ENCODE measurements at places on chromosomes 4 and X.

GRCh38 chrX:104084534-104085277, 8.7 kb upstream of the TMSB15C start:
- no peak for DNase-seq

DNA sequence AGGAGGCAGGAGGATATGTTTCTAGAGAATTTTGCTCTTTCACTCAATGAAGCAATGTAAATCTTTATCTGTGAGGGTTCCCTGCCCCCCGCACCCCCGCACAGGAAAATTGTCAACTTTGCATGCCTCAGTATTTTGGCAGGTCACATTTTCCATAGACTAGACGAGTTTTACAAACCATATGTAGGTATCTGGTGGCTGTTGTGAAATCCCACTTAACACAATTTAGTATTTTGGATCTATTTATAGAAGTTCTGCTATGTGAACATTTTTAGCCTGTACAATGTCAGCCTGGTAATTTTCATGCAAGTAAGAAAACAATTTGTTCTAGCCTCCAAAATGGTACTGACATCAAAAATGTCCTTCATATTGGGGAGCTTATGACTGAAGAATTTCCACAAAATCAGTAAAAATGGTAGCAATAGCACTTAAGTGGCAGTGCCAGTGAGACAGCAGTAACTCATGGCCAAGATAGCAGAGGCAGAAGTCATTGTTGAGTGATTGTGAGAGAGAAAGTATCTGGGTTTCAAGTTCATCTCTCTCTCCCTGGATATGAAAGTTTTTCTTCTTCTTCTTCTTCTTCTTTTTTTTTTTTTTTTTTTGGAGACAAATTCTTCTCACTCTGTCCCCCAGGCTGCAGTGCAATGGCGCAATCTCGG, 12.4 kb upstream of the FRYL start:
- no peak for DNase-seq

- DNase-seq, result no peak
These were observed 17.8 kb downstream of the DKK2 start for GRCh38 chr4:107018344-107018735.

DNA sequence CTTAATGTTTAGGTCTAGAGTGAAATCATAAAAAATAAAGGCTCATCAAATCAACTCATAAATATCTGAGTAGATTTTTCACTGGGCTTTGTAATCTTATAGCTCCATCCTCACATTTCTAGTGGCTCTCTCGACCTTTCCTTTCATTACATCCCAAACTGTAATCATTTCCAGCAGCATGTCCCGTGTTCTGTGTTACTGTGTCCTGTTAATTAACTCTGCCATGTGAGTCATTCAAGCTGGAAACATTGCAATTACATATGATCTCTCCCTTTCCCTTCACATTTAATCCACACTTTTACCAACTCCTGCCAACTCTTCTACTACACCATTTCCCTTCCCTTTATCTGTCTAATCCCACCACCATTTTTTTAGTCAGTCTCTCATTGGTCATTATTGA, 75.5 kb downstream of the UGT8 start:
- DNase-seq, result no peak

DNA sequence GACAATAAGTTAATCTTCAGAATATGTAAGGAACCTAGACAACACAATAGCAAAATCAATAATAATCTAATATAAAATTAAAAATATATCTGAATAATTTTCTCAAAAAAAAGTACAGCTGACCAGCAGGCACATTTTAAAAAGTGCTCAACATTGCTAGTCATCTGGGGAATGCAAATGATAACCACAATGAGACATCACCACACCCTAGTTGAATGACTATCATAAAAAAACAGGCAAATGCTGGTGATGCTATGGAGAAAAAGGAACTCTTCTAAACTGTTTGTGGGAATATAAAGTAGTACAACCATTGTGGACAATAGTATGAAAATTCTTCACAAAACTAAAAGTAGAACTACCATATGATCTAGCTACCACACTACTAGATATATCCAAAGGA, 956.9 kb upstream of the NDST4 start:
- no peak for DNase-seq

DNA sequence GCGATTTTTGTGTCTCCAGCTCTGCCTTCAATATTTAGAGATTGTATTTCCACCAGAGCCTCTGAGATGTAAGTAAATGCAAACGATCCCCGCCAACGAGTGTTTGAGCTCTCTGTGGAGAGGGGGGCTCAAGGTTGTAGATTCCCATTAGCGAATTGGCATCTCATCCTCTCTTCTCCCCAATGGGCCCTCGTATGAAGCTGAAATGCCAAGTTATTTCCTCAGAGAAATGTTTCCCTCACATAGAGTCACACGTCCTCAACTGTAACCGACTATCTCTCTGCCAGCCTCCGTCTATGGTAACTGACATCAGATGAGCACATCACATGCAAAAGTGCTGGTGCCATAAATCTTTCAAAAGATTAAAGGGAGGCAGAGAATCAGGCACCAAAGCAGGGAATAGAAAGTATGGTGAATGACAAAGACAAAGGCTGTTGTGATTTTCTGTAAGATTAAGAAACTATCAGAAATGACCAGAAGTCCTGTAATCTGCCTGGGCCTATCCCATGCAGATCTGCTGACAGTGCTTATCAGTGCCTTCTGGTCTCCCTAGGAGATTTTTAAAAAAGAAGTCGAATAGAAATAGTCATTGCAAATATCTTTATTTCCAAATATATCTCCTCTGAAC, 157.1 kb downstream of the PDGFRA start:
- no peak for DNase-seq

- peak; percentile 3 for DNase-seq
These were observed 2.2 kb downstream of the AR start for GRCh38 chrX:67545893-67546495.

DNA sequence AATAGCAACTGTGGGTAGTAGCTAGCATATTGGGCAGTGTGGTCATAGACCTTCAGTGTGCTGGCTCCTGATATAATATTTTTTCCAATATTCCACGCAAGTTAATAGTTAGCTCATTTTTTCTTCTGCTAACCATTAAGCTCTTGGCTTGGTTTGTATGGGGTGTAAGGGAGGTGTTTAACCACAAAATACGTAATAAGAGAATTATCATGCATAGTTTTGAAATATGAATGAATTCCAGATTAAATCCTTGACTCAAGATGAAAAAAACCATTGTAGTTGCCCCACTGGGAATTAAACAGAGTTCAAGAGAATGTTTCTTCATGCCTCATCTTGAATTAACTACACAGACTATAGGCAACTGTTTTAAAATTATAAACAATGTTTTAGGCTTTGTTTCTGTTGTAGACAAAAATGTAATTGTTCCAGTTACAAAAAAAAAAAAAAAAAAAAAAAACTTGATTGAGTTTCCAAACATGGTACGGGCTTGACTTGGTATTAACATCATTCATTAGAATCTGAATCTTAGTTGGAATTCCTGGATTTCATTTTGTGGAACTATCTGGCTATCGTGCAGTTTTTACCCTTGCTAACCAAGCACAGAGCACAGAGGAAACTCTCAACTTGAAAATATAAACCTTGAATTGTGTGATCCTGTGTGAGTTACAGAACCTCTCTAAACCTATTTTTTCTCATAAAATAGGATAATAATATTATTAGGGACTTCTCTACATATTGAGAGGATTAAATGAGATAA, 28.4 kb downstream of the CXCL1 start:
- DNase-seq, result no peak

DNA sequence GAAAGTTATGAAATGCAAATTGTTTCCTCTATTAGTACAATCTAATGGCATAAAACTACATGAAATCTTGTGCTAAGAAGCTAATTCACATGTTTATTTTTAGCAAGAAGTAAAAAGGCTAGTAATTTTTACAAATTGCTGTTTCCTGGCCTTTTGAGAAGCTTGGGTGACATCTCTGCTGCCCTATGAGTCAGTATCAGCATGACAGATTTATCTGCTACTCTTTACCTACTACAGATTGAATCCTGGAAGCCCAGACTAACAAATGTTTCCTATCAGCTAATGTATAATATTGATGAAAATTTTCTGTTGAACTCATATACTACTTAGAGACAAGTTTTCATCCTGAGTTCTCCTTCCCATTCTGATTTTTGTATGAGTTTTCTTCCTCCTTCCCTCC, 232.4 kb downstream of the DCTD start:
- no peak for DNase-seq

DNA sequence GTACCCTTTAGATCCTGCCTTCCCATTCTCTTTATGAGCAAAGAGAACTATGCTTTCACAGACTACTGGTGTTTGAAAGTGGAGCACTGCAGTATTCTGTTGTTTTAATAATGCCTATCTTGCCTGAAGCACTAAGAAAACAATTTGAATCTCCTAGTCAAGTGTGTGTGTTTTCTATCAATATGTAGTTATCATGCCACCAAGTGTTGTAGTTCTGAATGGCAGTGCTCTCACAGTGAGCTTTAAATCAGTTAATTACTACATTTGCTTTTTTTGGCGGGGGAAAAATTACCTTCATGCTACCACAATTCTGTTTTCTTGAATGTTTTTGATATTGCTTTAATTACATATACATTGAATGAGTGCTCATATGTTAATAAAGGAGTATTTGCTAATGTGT, 143.6 kb upstream of the FAM47A start:
- DNase-seq, result no peak

DNA sequence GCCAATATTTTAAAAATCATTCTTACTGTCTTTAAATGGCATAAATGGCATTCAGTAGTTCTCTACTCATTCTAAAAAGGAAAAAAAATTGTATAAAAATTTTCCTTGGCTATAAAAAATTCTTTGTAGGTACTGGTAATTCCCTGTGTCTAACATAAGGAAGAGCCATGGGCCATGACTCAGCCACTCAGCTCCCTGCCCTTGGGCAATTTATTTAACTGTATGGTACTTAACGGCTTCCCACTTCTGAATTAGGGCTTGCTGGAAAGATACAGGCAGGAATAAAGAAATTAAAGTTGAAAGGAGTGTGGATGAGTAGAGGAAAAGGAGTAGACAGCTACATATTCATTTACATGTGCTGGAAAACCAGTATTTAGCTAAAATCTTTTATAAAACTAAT, 30.6 kb downstream of the ABHD18 start:
- no peak for DNase-seq

GRCh38 chr4:104616401-104616820, 121.7 kb upstream of the CXXC4 start:
- DNase-seq, result no peak

- no peak for DNase-seq
These were observed 1116.0 kb upstream of the TENM3 start for GRCh38 chr4:181127171-181127570.

- peak; percentile 19 for DNase-seq
These were observed 28.1 kb downstream of the SLC25A43 start for GRCh38 chrX:119427024-119427794.

GRCh38 chr4:128821151-128821550, 11.7 kb downstream of the JADE1 start:
- DNase-seq, result no peak

DNA sequence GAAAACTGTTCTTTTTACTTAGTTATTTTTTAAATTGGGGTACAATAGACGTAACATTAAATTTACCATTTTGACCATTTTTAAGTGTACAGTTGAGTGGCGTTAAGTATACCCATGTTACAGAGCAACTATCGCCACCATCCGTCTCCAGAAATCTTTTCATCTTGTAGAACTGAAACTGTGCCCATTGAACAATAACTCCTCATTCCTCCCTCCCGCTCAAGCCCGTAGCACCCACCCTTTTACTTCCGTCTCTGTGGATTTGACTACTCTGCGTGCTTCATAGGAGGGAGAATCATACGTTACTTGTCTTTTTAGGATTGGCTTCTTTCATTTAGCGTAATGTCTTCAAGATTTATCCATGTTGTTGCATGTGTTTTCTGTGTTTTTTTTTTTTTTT, 55.3 kb downstream of the TMEM131L start:
- DNase-seq, result no peak

GRCh38 chr4:123127218-123127617, 204.8 kb upstream of the NUDT6 start:
- DNase-seq, result no peak

DNA sequence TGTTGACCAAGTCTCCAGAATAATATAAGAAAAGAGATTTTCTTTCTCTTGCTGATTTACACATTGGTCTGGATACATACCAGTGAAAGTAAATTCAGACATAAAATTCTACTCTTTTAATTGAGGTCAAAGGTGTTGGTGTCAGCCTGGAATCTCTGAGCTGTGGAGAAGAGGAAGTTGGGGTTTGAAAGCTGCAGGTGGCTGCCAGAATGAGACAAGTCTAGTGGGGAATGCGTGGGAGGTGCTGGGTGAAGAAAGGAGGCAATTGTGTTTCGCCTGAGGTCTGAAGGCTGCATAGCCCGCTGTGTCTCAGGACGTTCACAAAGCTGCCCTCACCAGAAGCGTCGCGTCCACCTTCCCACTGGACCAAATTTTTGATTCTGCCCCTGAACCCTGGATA, 31.2 kb downstream of the PHEX start:
- DNase-seq, result peak; percentile 58

DNA sequence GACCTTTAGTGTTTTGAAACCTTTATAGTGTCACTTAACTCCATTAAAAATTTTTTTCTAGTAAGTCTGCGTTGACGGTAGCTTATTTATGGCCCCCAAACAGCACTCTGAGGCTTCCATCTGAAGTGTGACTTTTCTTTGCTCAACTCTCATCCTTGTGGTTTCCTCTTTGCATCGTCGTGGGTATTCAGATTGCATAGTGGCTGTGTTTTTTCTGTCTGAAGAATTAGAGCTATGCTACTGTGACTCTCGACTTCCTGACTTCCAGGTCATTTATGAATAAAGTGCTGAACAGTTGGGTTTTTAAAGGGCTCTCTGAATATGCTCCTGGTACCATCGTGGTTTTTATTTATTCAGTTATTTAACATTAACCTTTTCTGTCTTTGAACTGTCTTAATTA, 44.9 kb downstream of the JADE1 start:
- DNase-seq, result no peak

- DNase-seq, result no peak
These were observed 150.3 kb downstream of the FBXW7 start for GRCh38 chr4:152385551-152385950.

Data from germinal center (tissue), 1 donor.